NCI-H69 (cell line): ENCODE measurements at places on chromosomes 4 and X.

GRCh38 chr4:10832806-10833628 lies 148.4 kb upstream of the CLNK start:
- DNase-seq, result peak; percentile 90

DNA sequence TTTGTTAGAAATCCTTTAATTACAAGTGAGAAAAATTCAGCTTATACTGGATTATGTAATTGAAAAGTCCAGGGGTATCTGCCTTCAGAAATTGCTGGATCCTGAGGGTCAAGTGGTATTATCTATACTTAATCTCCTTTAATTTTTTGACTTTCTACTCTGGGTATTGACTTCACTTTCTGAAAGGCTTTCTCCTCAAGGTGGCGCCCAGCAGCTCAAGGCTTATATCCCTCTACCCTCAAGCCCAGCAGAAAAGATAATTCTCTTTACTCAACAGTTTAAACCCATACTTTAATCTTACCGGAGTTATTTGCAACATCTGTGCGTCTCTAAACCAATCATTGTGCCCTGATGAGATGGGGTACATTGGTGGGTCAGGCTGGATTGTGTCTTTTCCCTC lies 129.5 kb downstream of the LARP7 start:
- peak; percentile 55 for DNase-seq

- no peak for DNase-seq
Observed at GRCh38 chr4:41319553-41319952, 62.8 kb downstream of the UCHL1 start.

DNA sequence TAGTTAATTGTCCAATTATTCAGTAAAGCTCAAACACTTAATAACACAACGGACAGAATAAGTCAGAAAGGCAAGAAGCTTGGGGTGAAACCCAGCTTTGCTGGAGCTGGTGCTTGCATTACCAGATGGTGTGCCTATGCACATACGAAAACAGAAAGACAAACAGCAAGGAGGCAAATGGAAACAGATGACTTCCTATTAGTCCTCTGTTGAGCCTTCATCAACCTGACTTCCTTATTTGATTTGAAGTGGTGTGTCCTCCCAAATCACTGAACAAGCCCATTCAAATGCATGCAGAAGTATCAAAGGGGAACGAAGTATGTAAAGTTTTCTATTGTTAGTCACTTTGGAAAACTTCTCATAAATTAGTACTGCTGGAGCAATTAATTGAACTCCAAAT lies 166.2 kb downstream of the ATP10D start:
- no peak for DNase-seq

DNA sequence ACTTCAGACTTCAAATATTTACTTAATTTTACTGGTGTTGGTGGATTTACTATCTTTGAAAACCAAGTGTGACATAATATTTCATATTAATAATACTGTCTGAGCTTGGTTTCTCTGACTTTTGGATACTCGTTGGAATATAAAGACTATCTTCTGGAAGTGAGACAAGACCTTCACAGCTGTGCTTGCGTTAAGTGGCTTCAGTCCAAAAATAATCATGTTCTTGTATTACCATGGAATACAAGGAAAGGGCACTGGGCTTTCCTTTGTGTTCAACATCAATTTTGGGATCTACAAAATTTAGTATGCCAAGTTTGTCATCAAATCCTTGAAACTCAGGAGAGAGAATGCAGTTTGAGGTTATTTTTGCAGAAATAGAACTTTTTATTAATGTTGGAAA lies 712.4 kb upstream of the LCORL start:
- DNase-seq, result peak; percentile 0

GRCh38 chr4:1105662-1106061 lies 7.7 kb downstream of the RNF212 start:
- no peak for DNase-seq

DNA sequence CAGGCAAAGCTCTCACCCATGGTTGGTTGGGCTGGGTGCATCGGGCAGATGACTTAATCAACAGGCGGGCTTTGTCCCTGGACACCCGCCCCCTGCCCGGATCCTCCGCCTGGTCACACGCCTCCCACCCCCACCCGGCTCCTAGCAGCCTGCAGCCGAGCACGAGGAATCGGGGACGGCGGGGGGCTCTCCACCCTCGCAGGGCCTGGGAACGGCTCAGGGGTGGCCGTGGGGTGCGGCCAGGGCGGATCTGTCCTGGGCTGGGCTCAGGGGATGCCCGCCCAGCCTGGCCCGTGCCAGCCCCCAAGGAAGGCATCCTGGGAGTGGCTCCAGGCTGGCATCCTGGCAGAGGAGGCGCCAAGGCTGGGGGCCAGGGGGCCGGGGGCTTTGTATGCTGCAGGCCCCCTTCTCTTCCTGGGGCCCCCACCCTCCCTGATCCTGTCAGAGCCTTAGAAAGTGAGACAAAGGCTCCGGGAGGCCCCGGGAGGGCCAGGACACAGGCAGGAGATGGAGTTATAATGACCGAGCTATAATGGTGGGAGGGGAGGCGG lies 32.5 kb upstream of the FGFR3 start:
- DNase-seq, result peak; percentile 10

DNA sequence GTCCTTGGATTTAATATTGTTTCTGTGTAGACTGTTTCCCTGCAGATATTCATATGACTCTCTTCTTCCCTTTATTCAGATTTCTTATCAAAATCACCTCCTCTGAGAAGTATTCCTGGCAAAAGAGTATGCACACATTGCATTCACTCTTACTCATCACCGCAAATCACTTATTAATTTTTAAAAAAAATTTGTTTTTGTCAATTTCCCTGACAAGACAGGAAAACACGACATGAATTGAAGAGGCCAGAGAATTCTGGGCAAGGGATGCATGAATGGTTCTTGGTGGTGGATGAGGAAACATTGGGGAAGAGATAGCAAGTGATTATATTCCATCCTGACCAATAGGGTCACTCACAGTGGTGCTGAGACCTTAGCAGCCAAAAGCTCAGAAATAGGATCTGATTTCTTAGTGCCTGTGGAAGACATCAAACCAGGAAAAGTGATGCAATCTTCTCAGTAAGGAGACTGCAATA lies 522.5 kb upstream of the AGA start:
- no peak for DNase-seq

DNA sequence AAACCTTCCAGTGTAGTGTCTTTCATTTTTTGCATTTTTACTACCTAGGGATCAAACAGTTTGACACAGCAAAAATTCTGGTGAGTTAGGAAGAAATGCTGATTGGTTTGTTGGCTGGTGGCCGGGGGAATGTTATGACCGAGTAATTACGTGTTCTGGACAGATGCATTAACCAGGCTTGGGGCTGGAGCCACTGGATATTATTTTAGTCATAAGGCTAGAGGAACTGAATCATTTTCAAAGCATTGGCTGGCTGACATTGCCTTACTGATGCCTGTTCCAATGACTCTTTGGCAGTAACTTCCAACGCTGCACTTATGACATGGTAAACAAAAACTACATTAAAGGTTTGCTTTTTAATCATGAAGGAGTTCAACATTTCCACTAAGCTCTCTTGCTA lies 84.6 kb downstream of the FBXO8 start:
- DNase-seq, result peak; percentile 65

- no peak for DNase-seq
Observed at GRCh38 chrX:116009861-116010710, 160.5 kb upstream of the AGTR2 start.

- DNase-seq, result peak; percentile 26
Observed at GRCh38 chr4:6641164-6641970, 882 bp downstream of the MRFAP1 start.

DNA sequence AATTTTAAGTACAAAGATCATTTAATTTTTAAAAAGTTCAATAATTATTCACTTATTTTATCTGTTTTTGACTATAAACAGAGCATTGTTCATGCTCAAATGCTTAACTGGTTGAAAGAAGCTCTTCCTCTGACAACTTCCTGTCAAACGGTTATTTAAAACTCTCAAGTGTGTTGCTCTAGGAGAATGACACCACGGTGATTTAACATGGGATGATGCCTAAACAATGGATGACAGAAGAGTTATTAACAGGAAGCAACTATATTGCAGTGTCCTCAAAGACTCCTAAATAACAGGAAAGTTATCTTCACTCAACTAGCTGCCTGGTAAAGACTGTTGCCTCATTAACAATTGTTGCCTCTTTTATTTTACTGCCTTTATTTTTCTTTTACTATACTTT lies 509.6 kb downstream of the PACRGL start:
- DNase-seq, result no peak

DNA sequence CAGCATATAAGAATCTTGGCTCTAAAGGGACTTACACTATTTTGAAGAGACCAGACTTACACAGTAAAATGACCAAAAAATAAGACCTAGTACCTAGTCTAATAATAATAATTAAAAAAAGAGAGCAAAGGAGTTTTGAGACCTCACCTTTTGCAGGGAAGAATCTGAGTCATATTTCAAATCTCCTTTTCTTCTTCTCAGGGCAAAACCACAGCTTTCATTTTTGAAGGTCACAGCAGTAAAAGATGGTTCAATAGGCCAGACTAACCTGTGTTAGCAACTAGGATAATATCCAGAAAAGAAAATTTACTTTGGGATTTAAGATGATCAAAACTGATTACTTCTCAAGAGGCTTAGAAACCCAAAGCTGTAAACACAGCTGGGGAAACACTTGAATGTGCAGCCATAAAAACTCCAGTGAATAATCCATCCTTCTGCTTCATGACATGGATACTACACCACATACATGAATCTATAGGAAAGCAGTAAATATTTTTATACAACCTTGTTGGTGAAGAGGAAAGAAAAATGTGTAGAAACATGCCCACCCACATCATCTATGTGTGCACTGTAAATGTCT lies 25.9 kb upstream of the LNX1 start:
- no peak for DNase-seq

DNA sequence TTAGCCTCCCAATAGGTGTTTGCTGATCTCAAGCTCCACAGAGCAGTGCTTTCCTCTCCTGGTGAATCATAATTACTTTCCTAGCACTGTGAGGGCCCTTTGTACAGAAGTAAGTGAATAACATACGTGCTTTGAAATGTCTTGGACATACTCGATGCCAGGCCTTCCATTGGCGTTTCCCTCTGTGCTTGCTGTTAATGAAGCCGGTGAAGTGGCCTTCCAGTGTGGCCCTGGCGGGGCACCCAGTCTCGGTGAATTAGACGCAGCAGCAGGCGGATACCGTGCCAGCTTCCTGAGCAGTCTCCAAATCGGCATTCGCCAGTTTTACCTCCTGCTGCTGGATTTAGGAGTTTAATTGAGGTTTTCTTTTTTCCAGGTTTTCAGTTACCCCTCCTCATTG lies 132.3 kb downstream of the HMX1 start:
- peak; percentile 18 for DNase-seq

- no peak for DNase-seq
Observed at GRCh38 chr4:82726596-82726995, 72.0 kb downstream of the SCD5 start.

DNA sequence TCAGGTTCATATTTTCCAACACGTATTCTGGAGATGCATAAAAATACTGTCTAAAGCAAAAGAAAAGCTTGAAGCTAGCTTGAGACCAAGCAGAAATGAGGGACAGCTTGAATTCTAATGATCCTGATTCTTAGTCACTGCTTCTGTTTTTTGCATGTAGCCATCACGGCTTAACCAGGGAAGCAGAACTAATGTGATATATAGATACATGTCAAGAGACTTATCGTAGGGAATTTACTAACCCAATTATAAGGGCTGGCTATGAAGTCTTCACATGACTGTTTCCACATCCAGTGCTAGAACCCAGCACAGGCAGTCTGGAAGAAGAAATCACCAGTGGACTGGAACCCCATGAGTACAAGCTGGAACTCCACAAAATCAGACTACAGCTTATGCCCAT lies 85.2 kb upstream of the SLIT2 start:
- no peak for DNase-seq

DNA sequence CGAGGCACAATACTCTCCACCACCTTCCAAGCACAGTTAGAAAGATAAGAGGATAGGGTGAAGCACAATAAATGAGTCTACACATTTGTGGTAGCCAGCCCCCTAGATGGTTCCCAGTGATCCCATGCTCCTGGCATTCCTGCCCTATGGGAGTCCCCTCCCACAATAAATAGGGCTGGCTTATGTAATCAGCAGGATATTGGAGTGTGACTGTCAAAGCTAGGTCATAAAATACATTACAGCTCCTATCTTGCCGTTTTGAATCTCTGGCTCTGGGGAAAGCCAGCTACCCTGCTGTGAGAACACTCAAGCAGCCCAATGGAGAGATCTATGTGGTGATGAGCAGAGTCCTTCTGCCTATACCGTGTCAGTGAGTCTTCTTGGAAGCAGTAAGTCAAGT lies 198.7 kb upstream of the NOCT start:
- peak; percentile 48 for DNase-seq

DNA sequence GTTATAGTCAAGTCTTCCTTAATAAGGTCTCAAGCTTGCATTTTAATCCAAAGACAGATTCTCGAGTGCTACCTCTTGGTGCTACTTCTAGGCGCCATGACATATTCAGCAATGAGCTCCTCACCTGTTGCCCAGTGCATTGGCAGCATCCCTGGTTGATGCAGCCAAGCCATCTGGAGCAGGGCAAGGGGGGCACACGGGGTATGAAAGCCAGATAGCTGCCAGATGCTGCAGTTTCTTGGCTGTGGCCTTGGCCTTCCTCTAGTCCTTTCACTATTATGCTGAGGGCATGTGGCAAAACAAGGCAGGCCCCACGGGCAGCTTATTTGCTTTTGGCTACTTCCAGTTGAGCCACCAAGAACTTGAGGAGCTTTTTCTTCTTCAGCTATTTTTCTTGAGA lies 168.6 kb upstream of the PGRMC2 start:
- DNase-seq, result peak; percentile 32

DNA sequence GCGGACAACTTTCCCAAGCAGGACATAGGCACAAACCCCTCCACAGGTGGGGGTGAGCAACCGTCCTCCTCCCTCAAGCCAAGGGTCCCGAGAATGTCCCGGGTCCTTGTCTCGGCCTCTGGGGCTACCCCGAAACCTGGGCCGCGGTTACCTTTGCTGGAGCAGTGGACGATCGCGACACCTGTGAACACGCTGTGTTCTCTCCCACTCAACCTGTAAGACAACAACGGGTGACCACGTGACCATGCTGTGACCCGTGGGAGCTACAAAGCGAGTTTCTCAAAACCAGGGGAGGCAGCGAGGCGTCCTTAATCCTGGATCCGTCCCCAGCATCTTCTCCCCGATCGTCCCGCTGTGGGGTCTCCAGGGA lies 17.9 kb downstream of the ASMTL start:
- DNase-seq, result no peak
